ENCODE measurements at places on chromosomes 2 and 18. TPM values are rescaled to one million over a fixed set of nuclear protein-coding genes. Genes with fewer than 3 reads are reported as not detected.

- no peaks in the 10 kb centered on the region for H3K27me3 ChIP-seq
- H3K4me1 ChIP-seq: no peaks in the 10 kb centered on the region
- DNase-seq: no peak
- H3K27ac ChIP-seq: no peak overlapping the region
- H3K4me3 ChIP-seq: no peak overlapping the region
- H3K36me3 ChIP-seq: peaks cover 8% of the 10 kb centered on the region
Measured at GRCh38 chr2:207828361-207829057, 58.8 kb upstream of the FZD5 start.

GRCh38 chr2:220745682-220746081, 826.4 kb downstream of the EPHA4 start:
- no peaks in the 10 kb centered on the region for H3K4me1 ChIP-seq
- no peaks in the 10 kb centered on the region for H3K27me3 ChIP-seq
- H3K36me3 ChIP-seq: no peaks in the 10 kb centered on the region
- H3K4me3 ChIP-seq: no peak overlapping the region
- H3K27ac ChIP-seq: no peak overlapping the region

GRCh38 chr2:59463426-59463825, 1090.0 kb downstream of the BCL11A start:
- no peaks in the 10 kb centered on the region for H3K27me3 ChIP-seq
- no peaks in the 10 kb centered on the region for H3K36me3 ChIP-seq
- H3K4me3 ChIP-seq: no peak overlapping the region
- H3K4me1 ChIP-seq: no peaks in the 10 kb centered on the region
- no peak for DNase-seq
- H3K27ac ChIP-seq: no peak overlapping the region

The POU3F3 gene
- total RNA-seq: 20.5 TPM

DNA sequence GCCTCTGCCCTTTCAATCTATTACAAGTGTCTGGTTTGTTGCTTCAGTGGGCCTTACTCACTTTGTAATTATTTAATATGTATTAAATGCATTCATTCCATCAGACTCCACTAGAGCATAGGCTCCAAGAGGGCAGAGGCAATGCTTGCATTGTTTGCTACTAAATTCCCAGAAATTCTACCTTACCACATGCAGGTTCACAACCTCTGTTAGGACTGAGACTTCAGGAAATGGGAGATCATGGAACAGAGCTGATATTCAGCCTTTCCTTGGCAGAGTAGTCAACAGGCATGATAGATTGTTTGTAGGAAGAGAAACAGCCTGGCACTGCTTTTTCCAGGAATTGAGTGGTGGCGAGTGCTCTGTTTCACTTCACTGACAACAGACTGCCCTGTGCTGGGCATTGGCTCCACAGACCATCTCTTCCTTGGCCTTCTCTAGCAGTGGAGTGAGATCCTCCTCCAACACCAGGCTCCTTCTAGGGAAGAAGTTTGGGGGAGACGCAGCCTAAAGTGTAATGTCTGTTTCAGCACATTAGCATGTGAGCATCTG, 6.2 kb upstream of the MATN3 start:
- H3K4me1 ChIP-seq: no peaks in the 10 kb centered on the region
- H3K36me3 ChIP-seq: no peaks in the 10 kb centered on the region
- DNase-seq: no peak
- H3K27me3 ChIP-seq: peaks cover 4% of the 10 kb centered on the region
- H3K27ac ChIP-seq: no peak overlapping the region

GRCh38 chr2:241064008-241064801, 37.9 kb downstream of the MTERF4 start:
- peaks cover 15% of the 10 kb centered on the region for H3K4me1 ChIP-seq
- no peak overlapping the region for H3K4me3 ChIP-seq
- no peak overlapping the region for H3K27ac ChIP-seq

Measured in spinal cord (tissue), 10 donors.